ENCODE measurements at places on chromosomes 6 and 20. TPM values are rescaled to one million over a fixed set of nuclear protein-coding genes. Genes with fewer than 3 reads are reported as not detected.

The PBOV1 gene
- polyA plus RNA-seq, result not detected

The NINL gene
- polyA plus RNA-seq, result 45.0 TPM

The SLC22A7 gene
- 0.95 TPM for polyA plus RNA-seq

GRCh38 chr20:62104791-62105345, 17.4 kb upstream of the LSM14B start:
- no peak for DNase-seq

DNA sequence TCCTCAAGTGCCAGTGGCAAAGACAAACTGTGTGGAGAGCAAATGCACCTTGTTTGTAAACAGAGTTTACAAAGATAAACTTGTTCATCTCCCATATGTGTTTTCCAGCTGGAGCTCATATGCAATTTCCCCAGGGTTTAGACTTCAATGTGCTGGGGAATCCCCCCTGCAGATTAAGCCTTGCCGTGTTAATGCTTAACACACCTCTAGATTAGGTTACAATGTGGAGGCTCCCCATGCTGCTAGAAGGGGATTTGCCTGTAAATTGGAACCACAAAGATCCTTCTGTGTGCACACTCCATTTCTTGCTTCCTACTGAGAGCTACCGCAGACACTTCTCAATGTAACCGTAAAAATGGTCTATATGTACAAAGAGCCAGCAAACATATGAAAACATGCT, 263.1 kb downstream of the TBX18 start:
- no peak for DNase-seq

GRCh38 chr6:3286641-3287171, 28.0 kb downstream of the PSMG4 start:
- no peak for DNase-seq

- DNase-seq, result no peak
These were observed 209.0 kb upstream of the SLC35B3 start for GRCh38 chr6:8644306-8644705.

- no peak for DNase-seq
These were observed 659.0 kb downstream of the EPM2A start for GRCh38 chr6:145076115-145076841.

DNA sequence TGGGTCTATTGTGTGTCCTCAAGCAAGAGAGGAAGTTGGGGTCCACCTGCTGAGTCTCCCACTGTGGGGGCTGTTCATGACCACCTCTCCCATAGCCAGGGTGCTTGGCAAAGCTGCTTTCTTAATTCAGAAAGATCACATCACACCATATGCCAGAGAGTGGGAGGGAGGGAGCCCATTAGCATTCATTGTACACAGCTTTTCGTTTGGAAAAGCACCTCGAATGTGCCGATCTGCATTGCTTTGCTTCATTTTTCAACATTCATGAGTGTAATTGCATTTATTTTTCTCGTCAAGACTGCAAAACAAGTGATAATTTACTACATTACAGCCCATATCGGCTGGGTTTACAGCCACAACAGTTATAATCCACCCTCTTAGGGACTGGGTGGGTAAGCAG, 327.3 kb downstream of the PTPRT start:
- DNase-seq, result no peak

DNA sequence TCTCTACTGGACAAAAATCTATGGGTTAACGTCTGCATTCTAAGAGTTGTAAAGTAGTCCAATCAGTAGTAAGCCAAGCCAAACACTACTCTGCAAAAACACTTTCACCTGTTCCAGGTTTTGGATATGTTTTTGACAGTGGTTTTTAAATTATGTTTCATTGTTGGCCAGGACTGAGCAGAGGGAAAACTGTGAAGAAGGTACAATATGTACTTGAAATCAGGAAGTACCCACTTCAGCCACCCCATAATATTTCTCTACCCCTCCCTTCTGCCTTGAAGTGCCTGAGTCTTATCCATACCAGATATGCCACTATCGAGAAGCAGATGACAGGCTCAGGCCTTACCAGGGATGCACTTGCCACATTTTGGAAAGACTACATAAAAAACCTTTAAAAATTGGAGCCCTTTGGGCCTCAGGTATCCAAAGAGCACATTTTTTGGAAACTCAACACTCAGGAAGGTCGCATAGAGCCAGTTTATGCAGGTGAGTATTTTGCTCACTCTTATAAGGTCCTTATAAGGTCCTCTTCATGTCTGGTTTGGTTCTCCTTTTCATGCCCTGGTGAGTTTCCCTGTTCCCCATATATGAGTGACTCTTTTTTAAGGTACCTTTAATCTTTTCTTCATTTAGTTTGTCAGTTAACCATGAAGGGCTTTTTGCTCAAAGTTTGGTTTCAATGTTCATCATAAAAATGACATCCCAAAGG, 859.3 kb upstream of the FLRT3 start:
- no peak for DNase-seq

- no peak for DNase-seq
These were observed 54.4 kb downstream of the PERP start for GRCh38 chr6:138052783-138053182.

GRCh38 chr6:110509617-110510241, 33.3 kb upstream of the SLC22A16 start:
- DNase-seq, result no peak

GRCh38 chr6:51717477-51717876, 369.9 kb downstream of the PKHD1 start:
- DNase-seq, result no peak

GRCh38 chr6:157946053-157946617, 35.5 kb upstream of the SYNJ2 start:
- DNase-seq, result no peak
